Activated CD8-positive, alpha-beta T cell treated with anti-CD3 and anti-CD28 coated beads for 36 hours (primary cell): ENCODE measurements at places on chromosomes 12 and 14. TPM values are rescaled to one million over a fixed set of nuclear protein-coding genes. Genes with fewer than 3 reads are reported as not detected.
A peak's percentile ranks its signal among the peaks of the same experiment; 100 is the strongest.

GRCh38 chr14:95444132-95445129 lies 72.0 kb downstream of the SYNE3 start:
- no peaks in the 10 kb centered on the region for H3K27me3 ChIP-seq
- no peak overlapping the region for H3K4me3 ChIP-seq
- no peak overlapping the region for H3K27ac ChIP-seq
- peaks cover 32% of the 10 kb centered on the region for H3K36me3 ChIP-seq

- H3K27ac ChIP-seq = no peak overlapping the region
- no peaks in the 10 kb centered on the region for H3K36me3 ChIP-seq
- peaks cover 2% of the 10 kb centered on the region for H3K4me1 ChIP-seq
- H3K27me3 ChIP-seq = peaks cover 10% of the 10 kb centered on the region
- no peak for DNase-seq
- H3K4me3 ChIP-seq = no peak overlapping the region
Measured at GRCh38 chr12:104058802-104059201, 5.5 kb upstream of the HCFC2 start.

DNA sequence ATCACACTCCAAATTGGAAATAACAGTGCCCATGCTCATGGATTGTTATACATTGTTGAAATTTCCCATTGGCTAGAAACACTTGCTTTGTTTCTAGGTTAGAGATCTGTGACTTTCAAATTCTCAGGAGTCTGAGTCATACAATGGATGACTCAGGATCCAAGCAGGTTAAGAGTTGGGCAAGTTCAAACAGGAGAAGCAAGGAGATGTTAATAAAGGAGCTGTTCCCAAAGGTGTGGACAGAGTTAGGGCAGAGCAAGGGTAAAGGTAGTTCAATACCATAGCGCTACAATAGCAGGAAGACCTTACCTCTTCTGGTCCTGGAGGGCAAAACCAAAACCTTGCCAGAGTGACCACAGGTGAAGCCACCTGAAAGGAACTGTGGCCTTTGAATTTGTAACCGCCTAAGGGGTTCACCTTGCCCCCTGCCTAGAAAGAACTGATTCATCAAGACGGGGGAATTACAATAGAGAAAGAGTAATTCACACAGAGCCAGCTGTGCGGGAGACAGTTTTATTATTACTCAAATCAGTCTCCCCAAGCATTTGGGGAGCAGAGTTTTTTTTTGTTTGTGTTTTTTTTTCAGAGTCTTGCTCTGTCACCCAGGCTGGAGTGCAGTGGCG lies 4.2 kb upstream of the AMN1 start:
- DNase-seq = peak; percentile 75
- peaks cover 18% of the 10 kb centered on the region for H3K36me3 ChIP-seq
- H3K27ac ChIP-seq = peak overlapping the region; percentile 74
- H3K27me3 ChIP-seq = no peaks in the 10 kb centered on the region
- peaks cover 58% of the 10 kb centered on the region for H3K4me1 ChIP-seq

GRCh38 chr14:68747393-68747792 lies 45.5 kb downstream of the ZFP36L1 start:
- no peak overlapping the region for H3K4me3 ChIP-seq
- peaks cover 3% of the 10 kb centered on the region for H3K4me1 ChIP-seq
- no peak for DNase-seq
- H3K27ac ChIP-seq = no peak overlapping the region

- no peak overlapping the region for H3K4me3 ChIP-seq
- no peak overlapping the region for H3K27ac ChIP-seq
- no peaks in the 10 kb centered on the region for H3K27me3 ChIP-seq
- peaks cover 19% of the 10 kb centered on the region for H3K36me3 ChIP-seq
- DNase-seq = no peak
Measured at GRCh38 chr14:89214221-89214965, 202.6 kb downstream of the FOXN3 start.

DNA sequence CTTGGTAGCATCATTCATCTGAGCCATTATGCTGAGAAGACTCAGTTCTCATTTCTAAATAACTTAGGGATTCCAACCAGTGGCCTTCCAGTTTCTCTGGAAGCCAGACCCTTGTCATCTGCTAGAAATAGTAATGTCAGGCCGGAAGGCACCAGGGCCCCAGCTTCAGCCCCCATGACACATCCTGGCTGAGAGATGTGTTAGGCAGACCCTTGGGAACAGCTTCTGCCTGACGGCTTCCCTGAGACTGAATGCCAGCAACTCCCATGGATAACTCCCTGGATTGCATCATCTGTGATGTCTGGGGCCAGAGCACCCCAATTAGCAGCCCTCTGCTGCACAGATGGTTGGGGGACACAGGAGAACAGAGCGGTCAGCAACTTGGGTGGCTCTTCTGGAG lies 583.5 kb upstream of the TBX3 start:
- no peaks in the 10 kb centered on the region for H3K27me3 ChIP-seq
- no peaks in the 10 kb centered on the region for H3K4me1 ChIP-seq
- no peak overlapping the region for H3K4me3 ChIP-seq
- H3K36me3 ChIP-seq = no peaks in the 10 kb centered on the region
- DNase-seq = no peak
- H3K27ac ChIP-seq = no peak overlapping the region

GRCh38 chr14:77268989-77269600 lies 1.9 kb downstream of the NGB start:
- H3K27ac ChIP-seq = no peak overlapping the region
- H3K36me3 ChIP-seq = no peaks in the 10 kb centered on the region
- no peaks in the 10 kb centered on the region for H3K4me1 ChIP-seq
- no peak for DNase-seq

GRCh38 chr14:49640540-49641417 lies 5.7 kb upstream of the DNAAF2 start:
- no peak overlapping the region for H3K4me3 ChIP-seq
- peaks cover 50% of the 10 kb centered on the region for H3K36me3 ChIP-seq

- DNase-seq = peak; percentile 88
- peak overlapping the region; percentile 51 for H3K27ac ChIP-seq
- peaks cover 63% of the 10 kb centered on the region for H3K27me3 ChIP-seq
Measured at GRCh38 chr12:48977290-48978281, 536 bp upstream of the WNT1 start.

DNA sequence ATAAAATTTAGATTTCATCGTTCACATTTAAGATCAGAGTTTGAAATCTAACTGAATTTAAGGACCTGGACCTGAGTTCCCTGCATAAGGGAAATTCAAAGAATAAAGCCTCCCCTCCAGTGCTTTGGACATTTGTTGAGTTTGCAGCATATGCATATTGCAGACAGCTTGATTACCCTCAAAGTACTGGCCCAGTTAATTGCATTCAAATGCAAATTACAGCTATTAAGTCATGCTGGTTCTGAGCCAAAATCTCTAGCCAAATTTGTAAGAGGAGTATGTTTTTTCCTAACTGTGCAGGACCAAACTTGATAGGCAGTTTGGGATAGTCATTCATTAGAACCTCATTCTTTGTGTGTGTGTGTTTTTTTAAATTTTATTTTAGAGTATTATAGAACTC lies 9.1 kb upstream of the KIF21A start:
- no peaks in the 10 kb centered on the region for H3K4me1 ChIP-seq
- no peak for DNase-seq
- H3K4me3 ChIP-seq = no peak overlapping the region

- H3K4me1 ChIP-seq = no peaks in the 10 kb centered on the region
- DNase-seq = no peak
- no peak overlapping the region for H3K4me3 ChIP-seq
Measured at GRCh38 chr14:55477680-55478079, 37.3 kb upstream of the TBPL2 start.

DNA sequence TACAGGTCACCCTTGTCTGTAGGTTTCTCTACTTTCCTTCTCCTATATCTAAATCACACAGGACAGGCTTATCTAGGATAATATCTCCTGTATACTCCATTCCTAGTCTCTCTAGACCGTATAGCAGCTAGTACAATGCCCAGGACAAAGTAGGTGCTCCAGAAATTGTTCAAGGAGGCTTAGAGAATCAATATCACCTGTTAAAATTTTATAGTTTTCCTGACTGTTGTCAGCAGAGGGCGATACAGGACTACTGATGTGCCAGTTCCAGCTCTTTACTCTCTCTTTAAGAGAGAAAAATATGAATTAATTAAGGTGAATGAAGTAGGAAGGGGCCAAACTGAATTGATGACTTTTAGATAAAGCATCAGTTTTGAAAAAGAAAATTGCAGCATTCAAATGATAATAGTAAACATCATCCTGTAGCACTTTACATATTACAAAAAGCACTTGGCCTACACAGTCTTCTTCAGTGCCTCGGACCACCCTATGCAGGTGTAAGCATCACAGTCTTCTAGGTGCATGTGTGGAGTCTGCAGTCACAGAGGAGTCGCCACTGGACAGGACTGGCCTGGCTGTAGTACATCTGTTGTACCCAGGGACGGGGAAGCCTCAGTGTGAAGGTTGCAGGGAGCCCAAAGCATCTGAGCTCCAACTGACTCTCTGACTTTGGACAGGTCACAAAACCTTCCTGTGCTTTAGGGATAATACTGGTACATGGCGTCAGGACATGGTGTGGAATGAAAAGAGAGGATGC lies 61.9 kb upstream of the MAX start:
- peaks cover 24% of the 10 kb centered on the region for H3K4me1 ChIP-seq
- DNase-seq = peak; percentile 54
- no peaks in the 10 kb centered on the region for H3K36me3 ChIP-seq

DNA sequence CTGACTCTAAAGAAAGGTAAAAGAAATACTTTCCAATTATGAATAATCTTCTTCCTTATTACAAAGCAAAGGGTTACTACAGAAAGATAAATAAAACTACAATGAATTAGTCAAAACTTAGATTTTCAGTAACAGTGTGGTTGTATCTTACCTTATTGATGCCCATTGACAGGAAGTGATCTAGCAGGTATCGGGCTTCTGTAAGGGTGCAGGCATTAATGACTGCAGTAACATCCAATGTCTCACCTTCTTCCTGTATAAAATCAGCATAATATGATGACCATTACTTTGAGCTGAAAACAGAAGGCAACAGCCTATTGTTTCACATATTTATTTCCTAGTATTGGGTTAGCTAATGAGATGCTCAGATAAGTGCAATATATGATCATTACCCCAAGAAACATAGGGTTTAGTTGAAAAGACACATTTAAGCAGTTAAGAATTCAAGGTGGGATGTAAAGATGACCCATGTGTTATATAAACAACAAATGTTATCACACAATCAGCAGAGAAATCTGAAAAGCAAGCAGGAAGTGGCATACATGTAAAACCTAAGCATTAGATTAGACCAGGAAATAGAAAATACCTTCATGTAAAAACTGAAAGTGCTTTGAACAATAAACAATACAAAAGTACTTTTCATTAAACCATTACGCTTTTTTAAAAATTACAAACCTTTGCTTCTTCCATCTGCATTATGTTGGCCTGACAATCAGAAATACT lies 111.2 kb downstream of the KIF21A start:
- no peak for DNase-seq
- H3K36me3 ChIP-seq = peaks cover 30% of the 10 kb centered on the region
- H3K27ac ChIP-seq = peak overlapping the region; percentile 34
- no peak overlapping the region for H3K4me3 ChIP-seq
- no peaks in the 10 kb centered on the region for H3K27me3 ChIP-seq

- H3K27ac ChIP-seq = no peak overlapping the region
- no peak overlapping the region for H3K4me3 ChIP-seq
- H3K36me3 ChIP-seq = no peaks in the 10 kb centered on the region
- no peaks in the 10 kb centered on the region for H3K27me3 ChIP-seq
- H3K4me1 ChIP-seq = no peaks in the 10 kb centered on the region
- DNase-seq = no peak
Measured at GRCh38 chr14:32509632-32510187, 180.6 kb downstream of the AKAP6 start.

Gene WNK1
- 143 TPM for total RNA-seq

- H3K4me3 ChIP-seq = no peak overlapping the region
- no peak for DNase-seq
- H3K27ac ChIP-seq = no peak overlapping the region
- H3K27me3 ChIP-seq = no peaks in the 10 kb centered on the region
- no peaks in the 10 kb centered on the region for H3K4me1 ChIP-seq
Measured at GRCh38 chr14:65676361-65677014, 264.0 kb downstream of the FUT8 start.

GRCh38 chr12:65955452-65955851 lies 131.2 kb downstream of the HMGA2 start:
- no peaks in the 10 kb centered on the region for H3K4me1 ChIP-seq
- H3K4me3 ChIP-seq = no peak overlapping the region
- DNase-seq = no peak
- no peaks in the 10 kb centered on the region for H3K36me3 ChIP-seq
- no peaks in the 10 kb centered on the region for H3K27me3 ChIP-seq
- no peak overlapping the region for H3K27ac ChIP-seq

GRCh38 chr14:73266317-73266716 lies 29.0 kb downstream of the PAPLN start:
- H3K27ac ChIP-seq = no peak overlapping the region
- H3K27me3 ChIP-seq = peaks cover 12% of the 10 kb centered on the region
- no peak overlapping the region for H3K4me3 ChIP-seq

DNA sequence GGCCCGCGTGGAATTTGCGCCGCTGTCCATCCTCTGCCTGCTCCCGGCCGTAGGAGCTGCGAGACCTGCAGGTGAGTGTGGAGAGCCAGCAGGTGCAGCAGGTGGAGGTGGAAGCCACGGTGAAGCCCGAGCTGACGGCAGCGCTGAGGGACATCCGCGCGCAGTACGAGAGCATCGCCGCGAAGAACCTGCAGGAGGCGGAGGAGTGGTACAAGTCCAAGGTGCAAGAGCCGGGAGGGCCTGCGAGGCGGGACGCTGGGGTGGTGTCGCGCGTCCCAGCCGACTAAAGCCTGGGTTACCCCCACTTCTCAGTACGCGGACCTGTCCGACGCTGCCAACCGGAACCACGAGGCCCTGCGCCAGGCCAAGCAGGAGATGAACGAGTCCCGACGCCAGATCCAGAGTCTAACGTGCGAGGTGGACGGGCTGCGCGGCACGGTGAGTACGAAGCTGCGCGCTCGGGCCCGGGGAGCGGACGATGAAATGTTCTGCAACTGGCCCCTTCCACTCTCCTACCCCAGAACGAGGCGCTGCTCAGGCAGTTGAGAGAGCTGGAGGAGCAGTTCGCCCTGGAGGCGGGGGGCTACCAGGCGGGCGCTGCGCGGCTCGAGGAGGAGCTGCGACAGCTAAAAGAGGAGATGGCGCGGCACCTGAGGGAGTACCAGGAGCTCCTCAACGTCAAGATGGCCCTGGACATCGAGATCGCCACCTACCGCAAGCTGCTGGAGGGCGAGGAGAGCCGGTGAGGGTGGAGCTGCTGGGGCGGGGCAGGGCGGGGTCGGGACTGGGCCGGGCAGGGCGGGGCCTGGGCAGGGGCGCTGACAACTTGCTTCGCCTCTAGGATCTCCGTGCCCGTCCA lies 2.1 kb downstream of the PRPH start:
- H3K4me3 ChIP-seq = peak overlapping the region; percentile 47
- H3K27me3 ChIP-seq = peaks cover 56% of the 10 kb centered on the region
- no peak overlapping the region for H3K27ac ChIP-seq

Gene ACOT2
- total RNA-seq = 4.9 TPM

- H3K27me3 ChIP-seq = no peaks in the 10 kb centered on the region
- H3K4me1 ChIP-seq = no peaks in the 10 kb centered on the region
- no peak overlapping the region for H3K4me3 ChIP-seq
- H3K27ac ChIP-seq = no peak overlapping the region
Measured at GRCh38 chr14:62921466-62921865, 123.8 kb downstream of the KCNH5 start.
